HTR-8/SVneo (cell line): ENCODE measurements at places on chromosomes 4 and X.

DNA sequence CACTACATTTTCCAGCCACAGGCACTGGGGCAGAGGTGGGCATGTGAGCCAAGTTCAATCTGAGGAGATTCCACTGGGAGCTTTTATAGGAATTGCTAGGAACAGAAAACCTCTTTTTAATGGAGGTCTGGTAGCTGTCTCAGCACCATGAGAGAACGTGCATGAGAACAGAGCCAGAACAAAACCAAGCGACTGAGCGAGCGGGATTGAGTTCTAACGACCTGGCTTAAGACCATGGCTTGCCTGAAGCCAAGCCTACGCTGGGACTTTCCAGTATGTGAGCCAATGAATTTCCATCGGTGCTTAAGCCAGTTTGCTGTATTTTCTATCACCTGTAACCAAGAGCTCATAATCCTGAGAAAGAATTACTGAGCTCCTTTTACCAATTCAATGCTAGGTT is 183.7 kb downstream of the NR3C2 start:
- no peak for DNase-seq

- peak; percentile 53 for DNase-seq
Measured at GRCh38 chr4:98851806-98852205, 77.1 kb downstream of the EIF4E start.

DNA sequence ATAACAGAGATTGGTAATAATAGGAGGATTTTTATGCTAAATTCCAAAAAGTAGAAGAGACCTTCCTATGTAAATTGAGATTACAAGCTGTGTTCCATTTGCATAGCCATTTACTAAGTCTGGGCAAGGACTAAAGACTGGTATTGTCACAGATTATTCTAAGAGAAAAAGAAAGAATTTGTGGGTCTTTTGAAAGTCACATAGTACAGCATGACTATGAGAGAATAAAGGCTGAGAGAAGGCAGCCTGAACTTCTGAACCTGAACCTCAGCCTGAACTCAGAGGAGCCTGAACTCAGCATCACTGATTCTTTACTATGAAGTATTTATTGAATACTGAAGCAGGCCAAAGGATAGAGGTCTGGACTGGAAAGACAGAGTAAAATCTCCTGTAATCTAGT is 297.5 kb downstream of the STPG2 start:
- DNase-seq: no peak

- no peak for DNase-seq
Measured at GRCh38 chr4:81257021-81257420, 42.0 kb upstream of the PRKG2 start.

GRCh38 chr4:57465321-57466056 is 355.3 kb upstream of the IGFBP7 start:
- no peak for DNase-seq

DNA sequence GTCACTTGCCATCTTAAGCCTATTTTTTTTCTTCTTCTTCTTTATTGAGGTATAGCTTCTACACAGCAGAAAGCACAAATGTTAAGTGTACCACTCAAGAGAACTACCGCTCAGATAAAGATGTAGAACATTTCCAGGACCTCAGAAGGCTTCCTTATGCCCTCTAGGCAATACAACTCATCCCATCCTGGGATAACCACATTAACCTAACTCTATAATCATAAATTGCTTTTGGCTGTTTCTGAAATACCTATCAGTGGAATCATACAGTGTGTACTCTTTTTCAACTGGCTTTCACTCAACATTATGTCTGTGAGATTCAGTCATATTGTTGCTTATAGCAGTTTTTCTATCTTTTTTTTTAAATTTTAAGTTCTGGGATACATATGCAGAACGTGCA is 51.7 kb downstream of the ARFIP1 start:
- DNase-seq: no peak

DNA sequence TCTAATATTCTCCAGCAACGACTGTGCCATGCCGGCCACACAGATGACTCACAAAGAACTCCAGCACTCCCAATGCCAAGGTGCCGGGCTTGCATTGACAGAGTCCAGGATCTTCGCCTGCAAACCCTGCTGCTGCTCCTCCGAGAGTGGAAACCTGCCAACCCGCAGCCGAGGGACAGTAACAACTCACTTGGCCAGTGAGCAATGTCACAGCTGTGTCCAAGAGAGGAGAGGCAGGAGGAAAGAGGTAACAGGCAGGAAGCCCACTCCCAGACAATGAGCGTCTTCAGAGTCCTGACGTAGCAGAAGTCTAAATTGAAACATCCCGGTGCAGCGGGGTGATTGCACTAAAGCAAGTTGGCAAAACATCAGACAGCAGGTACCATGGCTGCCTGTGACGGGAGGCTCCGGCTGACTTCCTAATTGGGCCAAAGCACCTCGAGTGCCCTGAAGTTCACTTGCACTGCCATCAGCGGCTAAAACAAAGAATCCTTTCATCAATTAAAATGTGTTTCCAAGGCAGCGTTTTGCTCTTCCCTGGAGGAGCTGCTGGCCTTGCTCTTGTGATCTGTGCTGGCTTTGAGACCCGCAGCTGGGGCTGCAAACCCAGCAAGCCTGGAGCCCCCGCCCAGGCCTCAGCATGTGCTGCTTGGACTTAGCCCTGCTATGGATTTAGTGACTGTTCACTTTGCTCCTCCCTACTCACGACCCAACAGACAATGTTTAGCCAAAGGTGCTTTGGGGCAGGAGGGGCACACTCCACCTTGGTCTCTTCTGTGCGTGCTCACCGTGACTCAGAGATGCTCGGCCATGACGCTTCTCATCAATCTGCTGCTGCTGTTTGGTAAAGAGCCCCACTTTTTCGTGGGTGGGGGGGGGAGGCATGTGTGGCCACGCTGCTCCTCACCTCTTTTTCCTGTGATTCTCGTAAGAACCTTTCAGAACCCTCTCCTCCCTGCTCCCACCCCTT is 36.5 kb downstream of the DCTD start:
- no peak for DNase-seq

GRCh38 chr4:6116696-6117285 is 83.6 kb downstream of the JAKMIP1 start:
- no peak for DNase-seq

DNA sequence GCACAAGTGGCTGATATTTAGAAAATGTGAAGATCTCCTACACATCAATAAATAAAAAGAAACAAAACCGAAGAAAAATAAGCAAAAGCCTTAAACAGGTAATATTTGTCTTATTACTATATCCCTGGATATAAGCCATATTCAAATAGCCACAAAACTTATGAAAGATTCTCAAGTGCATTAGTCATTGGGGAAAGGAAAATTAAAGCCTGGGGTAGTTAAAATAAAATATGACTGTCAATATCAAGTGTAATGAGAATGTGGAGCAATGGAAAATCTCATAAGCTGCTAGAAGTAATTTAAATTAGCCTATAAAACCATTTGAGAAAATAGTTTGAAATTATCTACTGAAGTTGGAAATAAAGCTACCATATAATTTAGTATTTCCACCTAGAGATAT is 399.9 kb downstream of the GASK1B start:
- DNase-seq: no peak

DNA sequence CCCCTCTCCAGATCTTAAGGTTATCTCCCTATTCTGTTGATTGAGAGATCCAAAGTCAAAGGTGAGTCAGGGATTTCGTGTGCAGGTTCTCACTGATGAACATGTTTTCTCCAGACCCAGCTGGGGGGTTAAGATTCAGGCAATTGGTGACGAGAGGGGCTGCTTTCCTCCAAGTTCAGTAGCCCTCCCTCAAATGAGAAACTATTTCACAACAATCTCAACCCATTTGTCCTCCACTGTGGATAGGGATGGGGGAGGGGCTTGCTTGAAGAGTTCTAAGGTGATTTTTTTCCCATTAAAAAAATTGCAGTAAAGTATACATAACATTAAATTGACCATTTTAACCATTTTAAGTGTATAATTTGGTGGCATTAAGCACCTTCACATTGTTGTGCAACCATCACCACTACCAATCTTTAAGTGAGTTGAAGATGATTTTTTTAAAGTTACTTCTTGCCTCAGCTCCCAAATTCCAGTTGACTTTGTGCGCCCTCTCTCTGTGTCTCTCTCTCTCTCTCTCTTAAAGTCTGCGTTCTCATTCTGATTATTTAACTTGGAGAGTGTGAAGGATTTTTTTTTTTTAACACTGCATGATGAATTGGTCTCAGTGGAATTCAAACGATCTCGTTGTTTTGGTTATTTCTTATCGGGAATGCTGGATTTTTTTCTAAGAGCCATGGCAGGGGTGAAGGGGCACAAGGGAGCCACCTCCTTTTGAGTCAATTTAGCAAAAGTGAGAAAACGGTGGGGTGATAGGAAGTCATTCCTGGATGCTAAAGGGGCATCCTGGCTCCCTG is 175.9 kb downstream of the SHROOM3 start:
- no peak for DNase-seq

DNA sequence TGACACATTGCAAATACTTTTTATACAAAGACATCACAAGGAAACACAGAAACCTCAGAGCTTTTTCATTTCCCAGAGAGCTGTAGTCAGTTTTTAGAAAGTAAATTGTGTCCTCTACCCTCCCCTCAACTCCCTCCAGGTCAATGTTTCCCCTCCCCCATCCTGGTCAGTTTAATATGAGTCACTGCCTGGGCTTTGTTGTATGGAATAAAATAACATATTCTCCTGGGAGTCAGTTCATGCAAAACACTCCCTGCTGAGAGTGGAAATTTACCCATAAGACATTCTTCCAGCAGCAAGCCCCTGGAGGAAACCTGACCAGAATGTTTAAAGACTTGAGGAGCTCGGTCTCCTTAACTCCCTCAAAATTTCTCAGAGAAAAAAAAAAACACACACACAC is 270.1 kb upstream of the LDB2 start:
- no peak for DNase-seq

- DNase-seq: no peak
Measured at GRCh38 chrX:30373951-30374350, 64.8 kb upstream of the NR0B1 start.

- DNase-seq: no peak
Measured at GRCh38 chr4:117328333-117328732, 243.0 kb upstream of the TRAM1L1 start.

GRCh38 chr4:65600656-65601055 is 69.6 kb downstream of the EPHA5 start:
- no peak for DNase-seq

GRCh38 chrX:123155327-123155726 is 28.8 kb upstream of the GRIA3 start:
- DNase-seq: no peak

DNA sequence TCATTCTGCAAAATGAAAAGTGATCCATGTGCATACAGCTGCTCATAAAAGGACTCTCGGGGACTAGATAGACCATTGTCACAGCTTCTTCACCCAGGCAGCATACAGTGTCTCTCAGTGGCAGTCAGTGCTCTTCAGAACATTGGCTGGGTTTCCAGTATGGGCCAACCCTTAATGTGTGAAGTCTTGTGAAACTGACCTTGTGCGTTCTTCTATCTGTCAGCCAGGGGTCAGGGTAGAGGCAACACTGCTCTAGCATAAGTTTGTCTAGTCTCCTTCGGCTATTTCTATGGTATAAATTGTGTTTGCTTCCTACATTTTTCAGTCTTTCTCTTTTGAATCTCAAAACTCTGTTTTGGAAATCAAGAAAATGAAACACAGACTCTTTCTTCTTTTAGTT is 37.0 kb upstream of the SMIM31 start:
- DNase-seq: peak; percentile 3

GRCh38 chr4:180456928-180457327 is 1786.3 kb upstream of the TENM3 start:
- DNase-seq: no peak

DNA sequence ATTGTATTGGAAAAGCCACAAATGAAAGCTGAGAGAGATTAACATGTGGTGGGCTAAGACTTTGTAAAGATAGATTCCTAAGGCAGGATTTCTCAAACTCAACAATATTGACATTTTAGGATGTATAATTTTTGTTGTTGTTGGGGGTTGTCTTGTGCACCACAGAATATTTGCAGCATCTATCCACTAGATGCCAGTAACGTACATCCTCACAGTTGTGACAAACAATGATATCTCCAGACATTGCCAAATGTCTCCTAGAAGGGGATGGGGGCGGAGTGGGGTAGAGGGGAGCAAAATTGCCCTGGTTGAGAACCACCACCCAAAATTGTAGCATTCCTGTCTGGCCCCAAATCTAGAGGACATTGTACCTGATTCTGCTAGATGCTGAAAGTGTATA is 14.7 kb upstream of the CBR4 start:
- peak; percentile 64 for DNase-seq

DNA sequence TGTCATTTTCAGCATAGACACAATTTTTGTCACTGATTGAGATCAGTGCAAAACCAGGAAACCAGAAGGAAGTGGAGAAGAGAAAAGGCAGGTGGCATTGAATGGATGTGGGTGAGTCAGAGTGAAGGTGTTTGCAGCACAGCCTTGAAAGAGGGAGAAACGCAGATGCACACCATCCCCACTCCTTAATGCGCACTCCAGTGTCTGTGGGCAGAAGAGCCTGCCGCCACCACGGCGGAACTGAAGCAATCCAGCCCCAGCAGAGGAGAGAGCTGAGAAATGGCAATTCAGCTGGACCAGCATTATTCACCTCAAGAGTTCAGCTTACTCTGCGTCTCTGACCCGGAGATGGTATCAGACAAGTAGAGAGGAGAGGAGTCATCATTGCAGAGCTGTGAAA is 393.1 kb upstream of the FRG1 start:
- no peak for DNase-seq

- no peak for DNase-seq
Measured at GRCh38 chr4:128810331-128810870, 901 bp downstream of the JADE1 start.

DNA sequence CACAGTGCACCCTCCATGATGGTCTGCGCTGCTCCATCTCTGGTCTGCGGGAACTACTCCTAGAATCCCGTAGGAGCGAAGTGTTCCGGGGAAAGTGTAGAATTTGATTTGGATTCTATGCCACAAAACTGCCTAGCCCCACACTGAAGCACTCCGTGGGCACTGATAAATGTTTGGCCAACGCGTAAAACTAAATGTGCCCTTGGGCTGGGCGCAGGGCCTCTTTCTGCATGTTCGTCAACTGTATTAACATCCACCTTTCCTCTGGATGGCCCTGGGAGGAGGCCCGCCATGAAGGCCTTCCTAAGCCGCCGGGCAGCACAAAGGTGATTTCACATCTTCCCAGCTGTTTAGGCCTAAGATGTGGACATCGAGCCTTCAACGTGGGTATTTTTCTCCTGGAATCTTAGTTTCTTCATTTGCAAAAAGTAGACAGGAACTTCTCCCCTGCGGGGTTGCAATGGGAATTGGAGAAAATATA is 2.6 kb downstream of the MSX1 start:
- no peak for DNase-seq

DNA sequence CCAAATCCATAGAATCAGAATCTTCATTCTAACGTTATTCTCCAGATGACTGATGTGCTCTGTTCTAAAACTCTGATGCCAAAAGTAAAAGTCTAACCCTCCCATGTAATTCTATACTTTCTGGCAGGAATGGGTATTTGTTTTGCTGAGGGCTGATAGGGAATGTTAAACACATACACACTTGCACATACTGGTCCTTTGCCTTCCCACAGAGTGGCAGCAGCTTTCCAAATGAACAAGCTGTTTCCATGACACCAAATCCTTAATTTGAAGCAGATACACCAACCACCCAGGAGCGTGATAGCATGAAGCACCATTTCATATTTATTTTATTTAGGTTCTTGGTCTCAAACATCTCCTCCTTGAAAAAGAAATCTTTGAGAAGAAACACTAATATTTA is 155.5 kb upstream of the PRDX4 start:
- no peak for DNase-seq

GRCh38 chrX:154600759-154601374 is 15.9 kb downstream of the CTAG1A start:
- DNase-seq: no peak
